ENCODE measurements at places on chromosomes 3 and 15.
A peak's percentile ranks its signal among the peaks of the same experiment; 100 is the strongest.

DNA sequence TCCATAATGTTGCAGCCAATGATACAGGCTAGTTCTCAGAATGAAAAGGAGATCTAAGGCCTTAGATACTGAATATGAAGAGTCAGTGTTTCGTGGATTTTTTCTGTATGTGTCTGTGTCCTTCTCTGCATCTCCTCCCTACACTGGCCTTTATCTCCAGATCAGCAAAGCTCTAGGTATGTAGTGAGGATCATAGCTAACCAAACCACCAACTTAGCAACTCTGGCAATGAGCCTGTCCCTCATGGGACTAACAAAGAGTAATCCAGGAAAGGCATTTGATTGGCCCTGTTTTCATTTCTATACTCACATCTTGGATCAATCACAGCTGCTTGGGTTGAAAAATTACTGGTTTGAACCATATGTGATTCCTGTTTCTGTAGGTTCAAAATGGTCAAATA, 18.6 kb upstream of the CNTN3 start:
- DNase-seq: no peak

- no peak for DNase-seq
Measured at GRCh38 chr3:125129512-125129997, 73.8 kb upstream of the HEG1 start.

- DNase-seq: no peak
Measured at GRCh38 chr3:67335813-67336212, 318.6 kb downstream of the SUCLG2 start.

GRCh38 chr3:100084100-100084806, 30.0 kb downstream of the FILIP1L start:
- DNase-seq: no peak

GRCh38 chr3:59153648-59154047, 103.8 kb upstream of the CFAP20DC start:
- DNase-seq: no peak

GRCh38 chr3:62134061-62134496, 239.3 kb downstream of the FEZF2 start:
- no peak for DNase-seq

GRCh38 chr3:16485395-16485992, 28.0 kb downstream of the RFTN1 start:
- no peak for DNase-seq

DNA sequence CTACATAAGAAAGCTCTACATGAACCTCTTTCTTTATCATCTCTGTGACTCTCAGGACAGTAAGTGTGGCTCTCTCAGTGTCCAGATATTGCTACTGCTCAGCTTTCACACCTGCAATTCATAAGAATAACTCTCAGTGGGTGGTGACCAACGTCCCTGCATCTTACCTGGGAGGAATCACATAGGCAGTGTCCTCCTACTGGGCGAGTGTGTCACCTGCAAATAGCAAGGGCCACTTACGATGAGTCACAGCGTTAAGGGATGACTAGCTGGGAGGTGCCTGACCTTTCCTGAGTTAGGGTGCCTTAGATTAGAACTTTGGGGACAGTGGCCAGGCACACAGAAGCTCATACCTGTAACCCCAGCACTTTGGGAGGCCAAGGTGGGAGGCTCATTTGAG, 90.8 kb upstream of the C3orf80 start:
- DNase-seq: no peak

DNA sequence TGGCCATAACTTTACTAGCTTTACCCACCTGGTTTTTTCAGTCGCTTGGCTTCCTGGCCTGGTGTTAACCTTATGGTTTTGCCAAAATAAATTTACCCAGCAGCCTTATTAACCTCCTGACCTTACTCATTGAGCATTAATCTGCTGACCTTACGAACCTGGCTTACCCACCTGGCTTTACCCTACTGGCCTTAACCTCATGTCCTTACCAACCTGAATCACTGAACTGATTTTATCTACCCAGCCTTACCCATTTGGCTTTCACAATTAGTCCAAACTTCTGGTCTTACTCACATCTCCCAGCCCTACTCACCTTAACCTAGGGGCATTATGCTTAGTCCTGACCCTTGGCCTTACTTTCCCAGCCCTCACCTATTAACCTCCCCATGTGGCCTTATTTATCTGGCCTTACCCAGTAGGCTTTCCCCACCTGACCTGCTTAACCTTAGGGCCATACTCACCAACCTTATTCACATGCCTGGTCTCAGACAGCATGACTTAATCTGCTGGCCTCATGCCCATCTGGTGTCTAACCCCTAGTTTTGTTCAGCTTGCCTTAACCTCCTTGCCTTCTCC, 93.4 kb downstream of the IL12A start:
- no peak for DNase-seq

- no peak for DNase-seq
Measured at GRCh38 chr3:157059181-157059580, 100.8 kb downstream of the CCNL1 start.

- peak; percentile 85 for DNase-seq
Measured at GRCh38 chr15:55587321-55588069, 650 bp downstream of the PYGO1 start.

- DNase-seq: no peak
Measured at GRCh38 chr3:51958603-51959521, 3.7 kb downstream of the GPR62 start.

- no peak for DNase-seq
Measured at GRCh38 chr15:40923551-40923950, 5.6 kb upstream of the DLL4 start.

- DNase-seq: no peak
Measured at GRCh38 chr3:54791501-54792156, 136.2 kb downstream of the LRTM1 start.

DNA sequence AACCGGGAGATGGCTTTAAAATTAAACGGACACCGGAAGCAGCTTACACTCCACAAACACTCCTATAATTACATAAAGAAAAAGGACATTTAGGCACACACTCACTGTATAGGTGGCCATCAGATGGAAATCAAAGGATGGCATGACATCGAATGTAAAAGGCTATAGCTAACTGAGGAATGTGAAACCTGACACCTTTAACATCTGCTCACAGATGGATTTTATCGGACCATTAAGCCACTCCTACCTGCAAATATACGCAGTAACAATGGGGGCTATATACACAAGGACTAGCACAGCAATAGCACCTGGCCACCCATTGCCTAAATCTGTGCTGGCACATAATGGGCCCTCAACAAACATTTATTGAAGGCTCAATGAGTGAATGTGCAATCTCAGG, 14.5 kb upstream of the RBSN start:
- no peak for DNase-seq

DNA sequence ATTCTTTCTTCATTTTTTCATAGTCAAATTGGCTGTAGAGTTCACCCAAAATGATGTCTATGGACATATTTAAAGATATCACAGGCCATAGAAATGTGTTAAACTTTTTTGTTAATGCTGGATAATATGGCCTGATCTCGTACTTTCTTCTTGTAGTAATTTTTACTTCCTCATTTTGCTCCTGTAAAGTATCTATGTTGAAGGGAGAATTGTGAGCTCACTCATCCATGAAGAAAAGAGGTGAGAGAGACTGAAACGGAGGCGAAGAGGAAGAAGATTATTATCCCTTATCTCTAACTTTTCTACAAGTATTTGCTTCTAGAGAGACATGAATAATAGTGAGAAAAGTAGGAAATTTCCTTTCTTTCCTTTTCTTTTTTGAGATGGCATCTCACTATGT, 613.8 kb upstream of the TBL1XR1 start:
- no peak for DNase-seq

GRCh38 chr15:74795966-74796625, 14.2 kb downstream of the CSK start:
- no peak for DNase-seq

GRCh38 chr3:41102053-41102556, 97.2 kb upstream of the CTNNB1 start:
- DNase-seq: no peak

GRCh38 chr3:41369838-41370237, 170.5 kb downstream of the CTNNB1 start:
- no peak for DNase-seq

Measured in H7 (cell line).